ENCODE measurements at places on chromosomes 5 and 9.

DNA sequence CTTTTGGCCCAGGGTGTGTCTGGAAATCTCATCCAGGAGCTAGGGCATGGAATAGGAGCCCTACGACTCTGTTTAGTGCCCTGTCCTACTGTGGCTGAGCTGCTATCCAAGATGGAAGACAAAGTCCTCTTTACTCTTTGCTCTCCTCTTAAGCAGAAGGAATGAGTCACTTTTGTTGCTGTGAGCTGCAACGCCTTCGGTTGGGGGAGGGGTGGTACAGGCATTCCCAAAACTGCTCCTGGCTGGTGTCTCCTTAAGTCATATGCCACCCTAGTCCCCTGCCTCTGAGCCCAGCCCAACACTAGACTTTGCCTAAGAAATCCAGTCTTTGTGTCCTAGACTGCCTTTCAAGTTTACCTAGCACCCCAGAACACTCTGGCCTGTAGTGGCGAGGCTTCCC lies 99.9 kb downstream of the PRR16 start:
- no peak for DNase-seq

DNA sequence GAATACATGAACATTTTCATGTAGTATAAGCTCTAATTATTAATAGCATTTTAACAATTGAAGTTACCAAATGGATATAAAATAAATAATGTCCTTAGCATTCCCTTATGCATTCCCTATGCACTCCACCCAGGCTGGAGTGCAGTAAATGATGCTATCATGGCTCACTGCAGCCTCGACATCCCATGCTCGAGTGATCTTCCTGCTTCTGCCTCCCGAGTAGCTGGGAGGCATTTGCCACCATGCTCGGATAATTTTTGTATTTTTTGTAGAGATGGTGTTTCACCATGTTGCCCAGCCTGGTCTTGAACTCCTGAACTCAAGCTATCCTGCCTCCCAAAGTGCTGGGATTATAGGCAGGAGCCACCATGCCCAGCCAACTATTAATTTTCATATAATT lies 184.0 kb downstream of the PBX3 start:
- no peak for DNase-seq

GRCh38 chr9:120925535-120926396 lies 830 bp downstream of the TRAF1 start:
- DNase-seq: peak; percentile 87

DNA sequence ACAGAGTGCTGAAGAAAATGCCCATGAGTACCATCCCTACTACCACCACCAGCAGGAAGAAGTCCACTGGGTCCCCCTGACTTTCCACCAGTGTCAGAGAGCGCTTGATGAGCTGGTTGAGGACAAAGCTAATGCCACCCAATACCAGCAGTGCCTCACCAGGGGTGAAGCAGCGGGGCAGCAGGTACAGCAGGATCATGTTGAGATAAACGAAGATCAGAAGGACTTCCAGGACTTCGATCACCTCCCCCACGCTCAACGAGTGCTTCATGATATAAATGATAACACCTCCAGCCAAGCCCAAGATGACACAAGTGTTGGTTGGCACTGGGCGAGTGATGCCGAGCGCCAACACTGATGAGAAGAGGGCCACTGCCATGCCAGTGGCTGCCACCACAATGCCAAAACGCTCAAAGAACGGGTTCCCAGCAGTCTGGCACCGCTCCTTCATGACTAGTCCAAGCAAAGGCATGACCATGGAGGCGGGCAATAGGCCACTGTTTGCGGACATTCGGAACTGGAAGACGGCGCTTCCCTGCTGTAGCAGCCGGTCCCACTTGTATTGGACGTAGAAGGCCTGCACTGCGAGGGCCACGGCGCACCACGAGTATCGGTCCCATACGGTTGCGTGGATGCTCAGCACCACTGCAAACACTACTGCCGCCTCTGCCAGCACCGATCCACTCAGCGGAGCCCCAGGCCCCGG lies 679 bp downstream of the DOLK start:
- peak; percentile 2 for DNase-seq

DNA sequence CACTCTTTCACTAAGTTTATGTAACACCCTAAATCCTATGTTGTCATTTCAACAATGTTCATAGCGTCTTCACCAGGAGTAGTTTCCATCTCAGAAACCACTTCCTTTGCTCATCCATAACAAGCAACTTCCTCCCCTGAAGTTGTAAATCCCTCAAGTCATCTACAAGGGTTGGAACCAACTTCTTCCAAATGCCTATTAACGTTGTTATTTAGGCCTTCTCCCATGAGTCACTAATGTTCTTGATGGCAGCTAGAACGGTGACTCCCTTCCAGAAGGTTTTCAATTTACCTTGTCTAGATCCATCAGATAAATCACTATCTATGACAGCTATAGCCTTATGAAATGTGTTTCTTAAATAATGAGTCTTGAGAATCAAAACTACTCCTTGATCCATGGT lies 73.3 kb upstream of the TARS1 start:
- DNase-seq: no peak

GRCh38 chr5:84218546-84218945 lies 166.1 kb downstream of the EDIL3 start:
- no peak for DNase-seq

DNA sequence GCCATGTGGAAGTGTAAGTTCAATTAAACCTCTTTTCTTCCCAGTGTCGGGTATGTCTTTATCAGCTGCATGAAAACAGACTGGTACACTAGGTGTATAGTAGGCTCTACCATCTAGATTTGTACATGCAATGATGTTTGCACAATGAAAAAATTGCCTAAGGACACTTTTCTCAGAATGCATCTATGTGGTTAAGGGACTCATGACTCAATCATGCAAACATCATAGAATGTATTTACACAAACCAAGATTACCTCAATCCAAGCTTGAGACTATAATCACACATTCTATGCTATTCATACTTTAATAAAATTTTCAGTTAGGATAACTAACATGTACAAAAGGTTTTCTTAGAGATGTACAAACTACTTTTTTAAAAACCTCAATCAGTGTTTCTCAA lies 1164.5 kb downstream of the CDH12 start:
- DNase-seq: no peak

- no peak for DNase-seq
Measured at GRCh38 chr5:133952729-133953567, 15.5 kb downstream of the C5orf15 start.

GRCh38 chr5:147369742-147370374 lies 135.0 kb downstream of the STK32A start:
- DNase-seq: no peak

DNA sequence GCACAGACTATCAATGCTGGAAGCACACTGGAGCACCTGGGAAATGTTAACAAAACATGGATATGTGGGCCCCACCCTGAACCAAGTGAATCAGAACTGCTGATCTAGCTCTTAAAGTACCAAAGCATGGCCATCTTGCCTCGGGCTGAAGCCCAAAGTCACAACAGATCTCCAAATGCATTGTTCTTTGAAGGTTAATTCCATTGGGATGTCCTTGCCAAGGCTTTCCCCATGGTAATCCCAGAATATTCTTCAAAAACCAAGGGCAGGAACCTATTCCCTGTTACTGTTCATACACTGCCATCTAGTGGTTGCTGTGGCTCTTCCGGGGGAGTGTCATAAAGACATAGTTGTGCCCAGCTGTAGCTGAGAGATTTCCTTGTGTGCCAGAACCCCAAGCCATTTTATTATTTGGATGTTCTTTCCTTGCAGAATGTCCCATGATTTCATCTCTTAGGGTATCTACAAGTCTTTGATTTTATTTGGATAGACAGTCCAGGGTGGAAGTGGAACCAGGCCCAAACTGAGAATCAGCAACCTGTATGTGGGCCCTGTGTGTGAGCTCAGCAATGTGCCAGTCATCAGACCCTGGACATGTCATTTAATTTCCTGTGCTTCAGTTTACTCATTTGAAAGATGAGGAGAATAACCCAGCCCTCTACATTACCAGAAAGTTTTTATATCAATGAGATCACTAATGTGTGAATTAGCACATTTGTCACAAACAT lies 290.0 kb downstream of the ACTL7B start:
- no peak for DNase-seq

GRCh38 chr9:128762671-128763449 lies 8.9 kb downstream of the ZER1 start:
- DNase-seq: no peak

- no peak for DNase-seq
Measured at GRCh38 chr9:86792136-86792535, 155.2 kb downstream of the GAS1 start.
